ENCODE measurements at places on chromosomes 3 and 15. TPM values are rescaled to one million over a fixed set of nuclear protein-coding genes. Genes with fewer than 3 reads are reported as not detected.

MAP6D1 gene
- 0.30 TPM for total RNA-seq

NPAP1 gene
- total RNA-seq = not detected

ANKRD63 gene
- total RNA-seq = not detected

IMPG2 gene
- under 0.01 TPM for total RNA-seq

EHHADH gene
- 4.5 TPM for total RNA-seq

CLDN16 gene
- not detected for total RNA-seq

KLHL40 gene
- total RNA-seq = not detected

GMPPB gene
- total RNA-seq = 20.4 TPM

GPX1 gene
- total RNA-seq = 169 TPM

DNAH1 gene
- 0.02 TPM for total RNA-seq

ACSBG1 gene
- total RNA-seq = not detected

SNX4 gene
- 54.5 TPM for total RNA-seq

ACAN gene
- not detected for total RNA-seq

Data from M059J (cell line).